ENCODE measurements at places on chromosomes 7 and 10. TPM values are rescaled to one million over a fixed set of nuclear protein-coding genes. Genes with fewer than 3 reads are reported as not detected.

- no peak for DNase-seq
Measured at GRCh38 chr7:73526896-73527821, 5.1 kb upstream of the BAZ1B start.

DNA sequence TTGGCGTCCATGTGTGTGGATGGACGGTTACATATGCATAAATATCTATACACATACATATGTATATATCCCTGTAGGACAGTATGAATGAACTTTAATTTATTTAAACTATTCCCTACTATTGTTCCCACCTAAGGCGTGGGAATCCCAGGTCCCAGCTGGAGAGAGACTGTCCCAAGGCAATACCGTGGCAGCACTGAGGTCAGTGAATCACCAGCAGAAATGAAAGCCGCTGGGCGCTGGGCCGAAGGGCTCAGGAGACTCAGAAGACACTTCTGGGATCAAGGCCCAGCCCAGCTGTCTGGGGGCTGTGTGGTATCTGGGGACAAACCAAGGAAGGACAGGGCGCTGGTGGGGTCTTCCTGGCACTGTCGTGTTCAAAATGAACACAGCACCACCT lies 49.6 kb upstream of the MYL10 start:
- no peak for DNase-seq

DNA sequence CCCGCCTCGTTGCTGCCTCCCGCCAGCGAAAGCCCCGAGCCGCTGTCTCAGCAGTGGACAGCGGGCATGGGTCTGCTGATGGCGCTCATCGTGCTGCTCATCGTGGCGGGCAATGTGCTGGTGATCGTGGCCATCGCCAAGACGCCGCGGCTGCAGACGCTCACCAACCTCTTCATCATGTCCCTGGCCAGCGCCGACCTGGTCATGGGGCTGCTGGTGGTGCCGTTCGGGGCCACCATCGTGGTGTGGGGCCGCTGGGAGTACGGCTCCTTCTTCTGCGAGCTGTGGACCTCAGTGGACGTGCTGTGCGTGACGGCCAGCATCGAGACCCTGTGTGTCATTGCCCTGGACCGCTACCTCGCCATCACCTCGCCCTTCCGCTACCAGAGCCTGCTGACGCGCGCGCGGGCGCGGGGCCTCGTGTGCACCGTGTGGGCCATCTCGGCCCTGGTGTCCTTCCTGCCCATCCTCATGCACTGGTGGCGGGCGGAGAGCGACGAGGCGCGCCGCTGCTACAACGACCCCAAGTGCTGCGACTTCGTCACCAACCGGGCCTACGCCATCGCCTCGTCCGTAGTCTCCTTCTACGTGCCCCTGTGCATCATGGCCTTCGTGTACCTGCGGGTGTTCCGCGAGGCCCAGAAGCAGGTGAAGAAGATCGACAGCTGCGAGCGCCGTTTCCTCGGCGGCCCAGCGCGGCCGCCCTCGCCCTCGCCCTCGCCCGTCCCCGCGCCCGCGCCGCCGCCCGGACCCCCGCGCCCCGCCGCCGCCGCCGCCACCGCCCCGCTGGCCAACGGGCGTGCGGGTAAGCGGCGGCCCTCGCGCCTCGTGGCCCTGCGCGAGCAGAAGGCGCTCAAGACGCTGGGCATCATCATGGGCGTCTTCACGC lies 825 bp downstream of the ADRB1 start:
- DNase-seq, result no peak

GRCh38 chr10:46006219-46006618 lies 24.2 kb downstream of the NCOA4 start:
- no peak for DNase-seq

DNA sequence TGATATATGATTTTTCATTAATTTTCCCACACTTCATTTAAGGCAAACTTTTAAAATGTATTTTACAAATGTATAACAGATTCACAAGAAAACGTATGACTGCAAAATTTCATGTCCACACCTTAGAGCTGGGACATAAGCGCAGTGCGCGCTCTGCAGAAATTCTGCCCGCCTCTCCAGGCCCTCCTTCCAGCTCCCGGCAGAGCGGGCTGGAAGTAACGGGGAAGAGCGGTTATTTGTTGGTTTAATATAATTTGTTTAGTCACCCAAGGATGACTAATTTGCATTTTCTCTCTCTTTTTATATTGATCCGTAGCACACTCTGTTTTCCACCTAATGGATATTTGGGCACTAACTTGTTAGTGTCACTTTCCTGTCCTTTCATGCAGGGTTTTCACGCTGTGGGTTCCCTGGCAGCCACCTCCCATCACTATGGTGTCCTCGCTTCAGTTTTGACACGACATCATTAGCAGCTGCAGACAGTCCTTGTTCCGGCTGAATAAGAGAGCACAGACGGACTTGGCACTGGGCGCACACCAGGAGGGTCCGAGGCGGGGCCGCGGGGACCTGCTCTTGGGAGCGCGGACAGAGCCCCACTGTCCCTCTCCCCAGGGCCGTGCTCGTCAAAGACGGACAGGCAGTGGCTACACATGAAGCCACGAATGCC lies 129.2 kb upstream of the SEC61G start:
- no peak for DNase-seq

GRCh38 chr7:90412458-90413184 lies 9.4 kb downstream of the CLDN12 start:
- no peak for DNase-seq

DNA sequence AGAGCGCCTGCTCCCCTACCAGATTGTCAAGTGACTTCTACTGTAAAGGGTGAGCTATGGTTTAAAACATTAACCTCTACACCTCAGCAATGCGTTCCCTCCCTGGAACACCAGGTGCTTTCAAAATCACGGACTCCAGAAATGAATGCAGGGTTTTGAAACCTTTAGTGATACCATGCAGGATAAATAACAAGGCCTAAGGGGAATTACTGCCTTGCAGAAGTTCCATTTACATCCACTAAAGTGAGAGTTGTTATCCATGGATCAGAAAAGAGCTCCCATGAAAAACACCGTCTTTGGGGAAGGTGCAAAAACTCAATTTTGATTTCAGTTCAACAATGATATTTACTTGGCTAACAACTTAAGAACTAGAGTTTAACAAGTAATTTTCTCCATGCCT lies 4.0 kb downstream of the FZD8 start:
- no peak for DNase-seq

- no peak for DNase-seq
Measured at GRCh38 chr10:33550811-33551210, 216.3 kb upstream of the NRP1 start.

GRCh38 chr10:6667679-6668270 lies 87.7 kb upstream of the PRKCQ start:
- no peak for DNase-seq

The ANKRD7 gene
- total RNA-seq, result not detected

The NOS3 gene
- 50.7 TPM for total RNA-seq
